ENCODE measurements at places on chromosomes 7 and 10.

- no peak for DNase-seq
Observed at GRCh38 chr10:89679986-89680385, 21.4 kb upstream of the KIF20B start.

DNA sequence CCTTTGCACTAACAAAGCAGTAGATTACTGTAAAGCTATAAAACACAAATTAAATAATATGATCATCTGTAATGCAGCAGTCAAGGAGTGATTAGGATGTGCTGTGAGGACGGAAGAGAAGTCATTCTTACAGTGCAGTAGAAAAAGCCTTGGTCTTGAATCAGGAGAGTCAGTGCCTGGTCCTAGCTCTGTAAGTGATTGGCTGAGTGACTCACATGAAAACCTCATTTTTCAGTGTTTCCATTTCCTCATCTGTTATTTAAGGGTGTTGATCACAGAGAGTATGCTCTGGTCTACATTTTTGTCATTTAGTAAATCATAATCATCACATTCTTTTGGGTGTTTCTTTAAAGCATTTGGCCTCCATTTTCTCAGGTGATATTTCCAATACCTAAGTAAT, 717.8 kb downstream of the LRMDA start:
- DNase-seq = no peak

DNA sequence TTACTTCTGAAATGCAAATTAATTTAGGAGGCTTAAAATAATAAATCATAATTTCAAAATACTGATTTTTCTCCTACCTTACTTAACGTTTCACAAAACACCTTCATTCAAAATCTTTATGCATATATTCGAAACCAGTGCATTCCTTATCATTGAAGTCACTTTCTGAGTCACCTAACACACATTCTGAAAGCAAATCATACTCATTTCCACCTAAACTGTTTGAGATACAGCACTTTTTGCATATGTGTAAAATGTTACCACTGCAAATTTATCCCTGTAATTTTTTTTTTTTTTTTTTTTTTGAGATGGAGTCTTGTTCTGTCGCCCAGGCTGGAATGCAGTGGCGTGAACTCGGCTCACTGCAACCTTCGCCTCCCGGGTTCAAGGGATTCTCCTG, 15.7 kb downstream of the PPP3CB start:
- no peak for DNase-seq

GRCh38 chr10:37732685-37733084, 124.7 kb downstream of the ZNF248 start:
- DNase-seq = no peak

GRCh38 chr7:87885018-87885417, 8.7 kb downstream of the DBF4 start:
- no peak for DNase-seq

- DNase-seq = no peak
Observed at GRCh38 chr10:120495226-120496009, 38.4 kb downstream of the PLPP4 start.

DNA sequence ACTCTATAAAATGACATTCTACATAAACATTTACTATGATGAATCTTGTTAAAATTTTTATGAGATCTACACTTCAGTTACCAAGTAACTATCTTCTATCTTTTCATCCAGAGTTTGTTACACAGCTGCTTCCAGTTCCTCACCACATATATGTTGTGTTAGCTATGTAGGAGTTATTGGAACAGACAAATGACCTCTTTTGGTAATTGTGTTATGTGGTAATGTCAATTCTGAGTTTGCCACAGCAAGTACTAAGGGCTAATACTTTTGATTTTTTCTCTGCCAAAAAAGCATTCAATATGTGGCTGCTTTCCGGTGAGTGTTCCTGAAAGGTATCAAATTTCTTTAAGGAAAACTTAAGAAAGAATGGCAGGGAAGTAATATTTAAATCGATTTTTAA, 573.9 kb upstream of the PCDH15 start:
- DNase-seq = no peak

DNA sequence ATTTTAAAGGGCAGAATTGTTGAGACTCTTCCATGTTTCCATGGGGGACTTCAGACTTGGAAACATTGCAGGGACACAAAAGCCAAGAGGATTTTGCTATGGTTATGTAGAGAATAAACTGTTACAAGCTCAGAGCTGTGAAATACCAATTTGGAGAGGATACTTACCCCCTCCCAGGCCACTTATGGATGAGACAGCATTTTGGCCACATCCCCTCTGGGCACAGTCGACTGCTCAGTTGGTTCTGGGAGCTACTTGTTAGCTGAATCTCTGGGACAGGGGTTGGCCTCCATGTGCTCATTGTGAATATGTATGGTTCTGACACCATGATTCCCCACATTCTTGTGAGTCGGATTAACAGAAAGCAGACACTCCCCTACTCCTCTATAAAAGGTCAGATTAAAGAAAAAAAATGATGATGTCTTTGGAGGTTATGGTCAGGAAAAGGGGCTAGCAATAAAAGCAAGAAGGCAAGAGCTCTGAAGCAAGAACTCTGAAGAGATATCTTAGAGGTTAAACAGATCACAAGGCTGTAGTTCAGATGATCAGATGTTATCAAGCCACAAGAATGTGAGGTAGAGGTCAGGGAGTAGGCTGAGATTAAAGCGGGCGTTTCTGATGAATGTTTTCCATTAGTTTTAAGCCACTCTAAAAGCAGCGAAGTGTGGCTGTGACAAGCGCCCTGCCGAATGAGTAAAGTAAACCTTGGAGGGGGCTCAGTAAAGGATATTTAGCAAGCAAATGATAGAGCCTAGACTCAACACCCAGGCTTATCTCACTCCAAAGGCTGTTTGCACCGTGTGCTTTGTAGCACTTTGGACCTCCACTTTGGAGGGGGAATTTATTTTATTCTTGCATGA, 17.2 kb downstream of the STAMBPL1 start:
- no peak for DNase-seq

DNA sequence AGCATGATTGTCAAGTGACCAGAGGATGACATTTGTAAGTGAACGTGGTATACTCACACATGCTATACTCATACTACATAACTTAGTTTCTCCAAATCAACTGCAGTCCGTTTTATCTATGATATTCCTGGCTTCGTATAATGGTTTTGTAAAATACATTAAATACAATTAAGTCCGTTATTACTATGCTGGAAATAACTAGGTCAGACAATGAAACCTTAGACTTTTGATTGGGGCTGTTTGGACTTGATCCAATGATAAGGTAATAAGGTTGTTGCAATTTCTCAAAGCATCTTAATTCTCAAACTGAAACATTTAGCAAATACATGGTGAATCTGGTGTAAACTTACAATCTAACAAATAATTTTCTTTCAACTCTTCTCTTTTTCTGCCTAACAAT, 117.0 kb downstream of the TWIST1 start:
- DNase-seq = no peak

DNA sequence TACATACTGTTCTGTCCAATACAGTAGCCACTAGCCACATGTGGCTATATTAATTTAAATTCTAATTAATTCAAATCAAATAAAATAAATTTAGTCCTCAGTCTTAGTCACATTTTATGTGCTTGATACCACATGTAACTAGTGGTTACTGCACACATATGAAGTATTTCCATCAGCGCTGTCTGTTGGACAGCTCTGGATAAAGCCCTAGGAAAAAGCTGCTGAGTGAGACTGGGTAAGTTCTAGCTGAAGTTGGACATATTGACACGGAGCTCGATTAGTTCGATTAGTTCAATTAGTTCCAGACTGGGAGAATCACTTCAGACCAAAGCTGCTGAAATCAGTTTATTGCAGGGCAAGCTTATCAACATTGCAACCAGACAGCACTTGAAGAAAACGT, 15.1 kb upstream of the LIPM start:
- no peak for DNase-seq

- DNase-seq = no peak
Observed at GRCh38 chr7:22909917-22910316, 87.3 kb upstream of the TOMM7 start.

All from activated T-cell treated with anti-CD3 and anti-CD28 coated beads, Interleukin-2, amount 50 U/mL, for 1 hour (primary cell).